ENCODE measurements at places on chromosomes 4 and X. TPM values are rescaled to one million over a fixed set of nuclear protein-coding genes. Genes with fewer than 3 reads are reported as not detected.

DNA sequence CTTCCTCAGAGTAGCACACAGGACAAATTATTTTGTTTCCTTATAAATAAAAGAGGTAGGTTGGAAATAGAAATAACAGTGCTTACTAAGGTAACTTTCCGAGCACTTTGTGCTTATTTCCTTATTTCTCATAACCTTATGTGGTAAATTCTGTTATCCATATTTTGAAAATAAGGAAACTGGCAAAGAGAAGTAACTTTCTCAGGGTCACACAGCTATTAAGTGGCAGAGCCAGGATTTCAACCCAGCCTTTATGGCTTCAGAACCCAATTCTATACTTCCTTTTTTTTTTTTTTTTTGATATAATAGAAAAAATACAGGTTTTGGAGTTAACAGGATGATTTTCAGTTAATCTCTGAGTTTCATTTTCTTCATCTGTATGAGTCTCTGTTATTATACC lies 3.3 kb downstream of the UTP3 start:
- no peak for DNase-seq
- no peak overlapping the region for H3K4me3 ChIP-seq
- peaks cover 6% of the 10 kb centered on the region for H3K4me1 ChIP-seq
- no peak overlapping the region for H3K27ac ChIP-seq
- no peaks in the 10 kb centered on the region for H3K27me3 ChIP-seq
- peaks cover 35% of the 10 kb centered on the region for H3K36me3 ChIP-seq

GRCh38 chr4:163649557-163650091 lies 155.1 kb downstream of the TMA16 start:
- H3K36me3 ChIP-seq = no peaks in the 10 kb centered on the region
- no peak for DNase-seq
- no peak overlapping the region for H3K27ac ChIP-seq
- H3K27me3 ChIP-seq = no peaks in the 10 kb centered on the region

GRCh38 chrX:138638996-138639395 lies 72.5 kb downstream of the FGF13 start:
- DNase-seq = no peak
- H3K27ac ChIP-seq = no peak overlapping the region
- no peaks in the 10 kb centered on the region for H3K36me3 ChIP-seq
- H3K4me1 ChIP-seq = no peaks in the 10 kb centered on the region
- no peaks in the 10 kb centered on the region for H3K27me3 ChIP-seq

DNA sequence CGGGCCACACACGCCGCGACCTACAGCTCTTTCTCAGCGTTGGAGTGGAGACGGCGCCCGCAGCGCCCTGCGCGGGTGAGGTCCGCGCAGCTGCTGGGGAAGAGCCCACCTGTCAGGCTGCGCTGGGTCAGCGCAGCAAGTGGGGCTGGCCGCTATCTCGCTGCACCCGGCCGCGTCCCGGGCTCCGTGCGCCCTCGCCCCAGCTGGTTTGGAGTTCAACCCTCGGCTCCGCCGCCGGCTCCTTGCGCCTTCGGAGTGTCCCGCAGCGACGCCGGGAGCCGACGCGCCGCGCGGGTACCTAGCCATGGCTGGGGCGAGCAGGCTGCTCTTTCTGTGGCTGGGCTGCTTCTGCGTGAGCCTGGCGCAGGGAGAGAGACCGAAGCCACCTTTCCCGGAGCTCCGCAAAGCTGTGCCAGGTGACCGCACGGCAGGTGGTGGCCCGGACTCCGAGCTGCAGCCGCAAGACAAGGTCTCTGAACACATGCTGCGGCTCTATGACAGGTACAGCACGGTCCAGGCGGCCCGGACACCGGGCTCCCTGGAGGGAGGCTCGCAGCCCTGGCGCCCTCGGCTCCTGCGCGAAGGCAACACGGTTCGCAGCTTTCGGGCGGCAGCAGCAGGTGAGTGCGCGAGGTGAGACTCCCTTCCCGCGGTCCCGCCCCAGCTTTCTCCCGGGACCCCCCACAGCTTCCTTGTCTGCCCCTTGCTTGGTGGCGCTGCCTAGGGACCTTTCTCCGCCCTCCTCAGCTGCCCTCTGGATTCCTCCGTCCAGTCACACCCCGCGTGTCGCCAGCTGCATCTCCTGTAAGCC lies 678 bp downstream of the BMP3 start:
- peak; percentile 8 for DNase-seq
- no peaks in the 10 kb centered on the region for H3K4me1 ChIP-seq
- no peak overlapping the region for H3K27ac ChIP-seq
- peaks cover 57% of the 10 kb centered on the region for H3K27me3 ChIP-seq
- no peaks in the 10 kb centered on the region for H3K36me3 ChIP-seq
- peak overlapping the region; percentile 61 for H3K4me3 ChIP-seq

DNA sequence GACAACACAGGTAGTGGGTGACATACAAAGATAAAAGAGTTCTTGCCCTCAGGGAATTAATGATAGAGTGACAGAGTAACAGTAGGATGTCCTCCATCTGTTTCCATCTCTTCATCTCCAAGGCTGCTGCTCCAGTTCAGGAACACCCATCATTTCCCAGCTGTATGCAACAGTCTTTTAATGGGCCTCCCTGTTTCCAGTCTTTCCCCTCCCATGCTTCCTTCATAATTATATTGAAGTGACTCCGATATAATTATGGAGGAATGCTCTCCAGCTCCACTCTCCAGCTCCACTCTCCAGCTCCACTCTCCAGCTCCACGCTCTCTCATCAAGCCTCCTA lies 65.3 kb upstream of the MSN start:
- H3K27ac ChIP-seq = no peak overlapping the region
- H3K4me1 ChIP-seq = no peaks in the 10 kb centered on the region
- no peaks in the 10 kb centered on the region for H3K27me3 ChIP-seq
- no peaks in the 10 kb centered on the region for H3K36me3 ChIP-seq

GRCh38 chr4:55671667-55672066 lies 35.6 kb upstream of the NMU start:
- DNase-seq = no peak
- no peaks in the 10 kb centered on the region for H3K4me1 ChIP-seq
- H3K27me3 ChIP-seq = no peaks in the 10 kb centered on the region
- no peak overlapping the region for H3K4me3 ChIP-seq
- no peak overlapping the region for H3K27ac ChIP-seq
- no peaks in the 10 kb centered on the region for H3K36me3 ChIP-seq

DNA sequence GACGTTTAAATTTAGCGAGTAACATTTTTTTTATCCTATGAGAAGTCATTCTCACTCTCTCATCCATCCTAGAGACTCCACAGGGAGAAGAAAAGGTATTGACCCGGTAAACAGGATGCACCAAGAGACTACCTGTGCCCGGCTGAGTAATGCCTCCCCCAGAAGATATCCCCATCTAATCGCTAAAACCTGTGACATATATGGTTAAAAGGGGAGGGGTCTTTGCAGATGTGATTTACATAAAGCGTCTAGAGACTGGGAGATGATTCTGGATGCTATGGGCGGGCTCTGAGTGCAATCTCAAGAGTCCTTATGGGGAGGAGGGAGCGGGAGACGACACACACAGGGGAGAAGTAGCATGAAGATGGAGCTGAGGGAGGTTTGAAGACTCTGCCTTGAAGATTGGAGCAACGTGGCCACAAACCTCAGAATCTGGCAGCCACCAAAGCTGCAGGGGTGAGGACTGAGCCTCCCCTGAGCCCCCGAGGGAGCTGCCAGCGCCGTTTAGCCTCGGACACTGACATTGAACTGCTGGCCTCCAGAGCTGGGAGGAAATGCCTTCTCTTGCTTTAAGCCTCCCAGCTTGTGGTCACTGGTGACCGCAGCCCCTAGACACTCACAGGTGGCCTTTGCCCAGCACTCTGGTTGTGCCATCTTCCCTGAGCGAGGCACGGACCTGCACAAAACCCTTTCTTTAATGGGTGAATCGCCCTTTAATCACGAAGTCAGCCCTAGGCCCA lies 11.2 kb downstream of the ABLIM2 start:
- no peak overlapping the region for H3K4me3 ChIP-seq
- H3K27me3 ChIP-seq = peaks cover 5% of the 10 kb centered on the region
- H3K27ac ChIP-seq = no peak overlapping the region
- H3K4me1 ChIP-seq = peaks cover under 1% of the 10 kb centered on the region

GRCh38 chr4:158793021-158793420 lies 24.2 kb downstream of the FNIP2 start:
- no peak for DNase-seq
- no peaks in the 10 kb centered on the region for H3K27me3 ChIP-seq
- no peak overlapping the region for H3K4me3 ChIP-seq
- no peaks in the 10 kb centered on the region for H3K4me1 ChIP-seq
- no peaks in the 10 kb centered on the region for H3K36me3 ChIP-seq

GRCh38 chr4:38462367-38463055 lies 201.5 kb upstream of the KLF3 start:
- no peaks in the 10 kb centered on the region for H3K36me3 ChIP-seq
- no peaks in the 10 kb centered on the region for H3K27me3 ChIP-seq
- H3K4me1 ChIP-seq = no peaks in the 10 kb centered on the region

DNA sequence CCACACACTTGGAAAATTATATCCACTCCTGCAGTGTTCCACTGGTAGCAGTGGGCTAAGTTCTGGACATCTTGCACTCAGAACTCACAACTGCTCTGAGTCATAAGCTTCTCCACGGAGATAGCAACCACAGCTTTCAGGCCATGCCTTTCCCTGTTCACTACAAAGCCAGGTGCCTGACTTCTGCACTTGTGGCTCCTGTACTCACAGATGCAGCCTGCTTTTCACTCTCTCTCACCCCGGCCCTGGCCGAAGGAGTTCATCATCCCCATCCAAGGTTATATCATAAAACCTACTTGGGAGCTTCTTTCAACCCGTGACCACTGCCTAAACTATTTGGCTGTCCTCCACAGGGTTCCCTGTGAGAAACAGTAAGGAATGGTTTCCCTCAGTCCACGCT lies 999.4 kb downstream of the GLUD2 start:
- no peak for DNase-seq
- no peak overlapping the region for H3K27ac ChIP-seq
- no peaks in the 10 kb centered on the region for H3K36me3 ChIP-seq
- no peaks in the 10 kb centered on the region for H3K4me1 ChIP-seq
- no peaks in the 10 kb centered on the region for H3K27me3 ChIP-seq

DNA sequence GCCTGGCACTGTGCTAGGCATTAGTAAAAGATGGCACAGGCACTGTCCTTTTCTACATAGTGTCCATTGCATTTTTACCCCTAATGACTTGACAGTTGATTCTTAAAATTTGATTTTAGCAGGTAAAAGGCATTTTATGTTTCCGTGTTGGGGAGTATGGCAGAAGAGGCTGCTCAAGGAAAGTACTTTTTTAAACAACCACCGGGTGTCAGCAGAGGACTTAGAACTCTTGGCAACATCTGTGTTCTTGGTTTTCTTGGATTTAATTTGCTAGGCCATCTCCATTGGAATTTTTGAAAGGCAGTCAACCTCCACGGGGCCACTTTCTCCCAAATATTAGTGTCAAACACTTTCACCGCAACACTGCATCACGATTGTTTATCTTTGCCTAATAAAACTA lies 102.9 kb downstream of the TSPAN7 start:
- peak; percentile 28 for DNase-seq
- no peaks in the 10 kb centered on the region for H3K27me3 ChIP-seq
- no peak overlapping the region for H3K27ac ChIP-seq
- no peak overlapping the region for H3K4me3 ChIP-seq
- no peaks in the 10 kb centered on the region for H3K36me3 ChIP-seq
- H3K4me1 ChIP-seq = no peaks in the 10 kb centered on the region

DNA sequence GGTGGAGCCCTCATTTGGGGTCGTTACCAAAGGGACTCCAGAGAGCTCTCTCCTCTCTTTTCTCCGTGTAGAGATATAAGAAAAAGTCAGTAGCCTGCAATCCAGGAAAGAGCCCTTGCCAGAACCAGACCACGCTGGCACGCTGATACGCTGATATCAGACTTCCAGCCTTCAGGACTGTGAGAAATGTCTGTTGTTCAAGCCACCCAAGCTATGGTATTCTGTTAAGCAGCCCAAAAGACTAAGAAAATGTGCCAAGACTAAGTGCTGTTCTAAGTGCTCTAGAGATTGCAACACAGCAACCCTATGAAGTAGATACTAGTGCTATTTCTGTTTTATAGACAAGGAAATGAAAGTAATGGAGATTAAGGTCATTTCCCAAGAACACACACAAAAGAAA lies 205.7 kb downstream of the CAMK2D start:
- H3K4me1 ChIP-seq = peaks cover 6% of the 10 kb centered on the region
- peaks cover 19% of the 10 kb centered on the region for H3K36me3 ChIP-seq
- no peak for DNase-seq
- H3K27me3 ChIP-seq = no peaks in the 10 kb centered on the region
- H3K4me3 ChIP-seq = no peak overlapping the region
- no peak overlapping the region for H3K27ac ChIP-seq

DNA sequence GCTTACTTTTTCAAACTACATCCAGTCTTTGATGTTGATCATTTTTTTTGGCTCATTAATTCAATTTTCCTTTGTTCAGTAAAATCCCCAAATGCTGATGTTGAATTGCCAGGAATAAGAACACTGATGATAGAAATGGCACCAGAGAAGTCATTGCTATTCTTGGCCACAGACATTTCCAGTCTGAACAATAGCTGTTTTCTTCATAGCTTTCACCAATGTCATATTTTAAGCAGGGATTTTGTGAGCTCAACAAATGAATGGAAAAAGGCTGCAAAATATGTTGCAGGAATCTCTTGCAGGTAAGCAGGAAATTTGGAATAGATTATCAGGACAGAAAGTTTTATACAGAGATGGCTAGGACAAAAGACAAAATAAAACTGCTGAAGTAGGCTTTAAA lies 40.5 kb upstream of the GLRB start:
- no peak overlapping the region for H3K27ac ChIP-seq
- no peak for DNase-seq
- H3K36me3 ChIP-seq = no peaks in the 10 kb centered on the region
- H3K4me3 ChIP-seq = no peak overlapping the region
- H3K4me1 ChIP-seq = no peaks in the 10 kb centered on the region

DNA sequence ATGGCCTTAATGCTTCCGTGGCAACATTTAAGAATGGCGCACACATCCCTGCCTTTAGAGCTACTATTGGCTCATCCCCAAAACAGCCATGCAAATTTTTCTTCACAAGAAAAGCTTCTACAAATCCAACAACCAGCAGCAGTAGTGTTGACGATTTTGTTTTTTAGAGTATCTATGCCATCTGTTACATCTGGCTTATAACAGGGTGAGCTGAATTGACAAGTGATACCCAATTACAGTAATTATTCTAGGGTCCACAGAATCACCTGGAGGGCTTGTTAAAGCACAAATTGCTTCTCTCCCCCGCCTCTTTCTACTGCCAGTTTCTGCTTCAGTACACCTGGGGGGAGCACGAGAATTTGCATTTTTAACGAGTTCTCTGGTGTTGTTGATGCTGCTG lies 34.1 kb downstream of the DCHS2 start:
- DNase-seq = no peak
- no peak overlapping the region for H3K4me3 ChIP-seq
- no peak overlapping the region for H3K27ac ChIP-seq
- no peaks in the 10 kb centered on the region for H3K4me1 ChIP-seq
- no peaks in the 10 kb centered on the region for H3K27me3 ChIP-seq
- no peaks in the 10 kb centered on the region for H3K36me3 ChIP-seq

Gene SYN1
- 0.02 TPM for polyA plus RNA-seq

Gene CXCL3
- 0.34 TPM for polyA plus RNA-seq

Gene CENPVL1
- 0.03 TPM for polyA plus RNA-seq

Gene PLS3
- polyA plus RNA-seq = 35.7 TPM

Gene NXF3
- 0.16 TPM for polyA plus RNA-seq
